ENCODE measurements at places on chromosomes 5 and 9. TPM values are rescaled to one million over a fixed set of nuclear protein-coding genes. Genes with fewer than 3 reads are reported as not detected.

The DND1 gene
- polyA plus RNA-seq: not detected

The GEMIN5 gene
- 21.4 TPM for polyA plus RNA-seq

GRCh38 chr9:93031629-93032430 is 26.7 kb upstream of the SUSD3 start:
- no peak for DNase-seq

DNA sequence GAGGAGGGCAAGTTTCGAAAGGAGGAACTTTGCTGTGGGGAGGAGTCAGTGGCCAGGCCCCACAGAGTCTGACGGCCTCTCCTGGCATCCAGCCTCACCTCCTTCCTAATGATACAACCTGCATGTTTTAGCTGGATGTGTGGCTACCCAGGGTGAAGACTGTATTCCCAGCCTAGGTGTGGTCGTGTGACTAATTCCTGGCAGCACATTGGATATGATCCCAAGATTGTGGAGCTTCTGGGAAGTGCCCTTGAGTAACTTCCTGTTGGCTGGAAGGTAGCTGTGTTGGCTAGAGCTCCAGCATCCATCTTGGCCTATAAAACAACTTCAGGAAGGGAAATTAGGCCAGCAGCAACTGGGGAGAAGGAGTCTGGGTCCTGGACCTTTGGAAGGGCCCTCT is 19.0 kb upstream of the LPCAT1 start:
- no peak for DNase-seq

Data from right renal cortex interstitium (tissue), 3 donors.